ENCODE measurements at places on chromosomes 11 and 22.

GRCh38 chr11:82994604-82995230 is 77.0 kb downstream of the RAB30 start:
- DNase-seq = no peak

DNA sequence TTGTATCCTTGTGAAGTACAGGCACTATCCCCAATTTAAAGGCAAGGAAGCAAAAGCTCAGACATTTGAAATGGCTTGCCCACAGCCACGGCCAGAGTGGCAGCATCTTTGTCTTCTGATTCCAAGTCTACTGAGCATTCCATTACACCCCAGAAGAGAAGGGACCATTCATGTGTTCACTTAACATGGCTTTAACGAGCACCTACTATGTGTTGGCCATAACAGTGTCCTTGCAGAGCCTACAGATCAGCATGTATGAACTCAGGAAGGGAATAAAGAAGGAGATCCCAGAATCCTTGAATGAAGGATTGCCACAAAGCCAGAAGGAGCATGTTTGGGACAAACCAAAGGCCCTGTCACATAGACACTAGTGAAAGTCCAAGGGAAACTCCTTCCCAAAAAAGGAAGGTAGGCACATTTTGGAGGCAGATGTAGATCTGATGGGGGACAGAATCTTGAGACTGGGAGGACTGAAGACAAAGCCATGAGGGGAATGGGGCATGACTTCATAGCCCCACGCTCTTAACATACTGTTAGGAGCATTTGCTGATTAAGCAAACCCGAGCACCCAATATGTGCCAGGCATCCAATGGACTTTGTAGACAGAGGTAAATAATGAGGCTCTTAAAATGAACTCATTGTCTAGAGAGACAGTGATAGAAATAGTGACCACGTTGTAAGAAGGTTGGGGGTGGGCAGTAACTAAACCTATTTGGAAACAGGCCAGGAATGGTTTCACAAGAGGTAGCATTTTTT is 54.9 kb downstream of the P4HA3 start:
- no peak for DNase-seq

DNA sequence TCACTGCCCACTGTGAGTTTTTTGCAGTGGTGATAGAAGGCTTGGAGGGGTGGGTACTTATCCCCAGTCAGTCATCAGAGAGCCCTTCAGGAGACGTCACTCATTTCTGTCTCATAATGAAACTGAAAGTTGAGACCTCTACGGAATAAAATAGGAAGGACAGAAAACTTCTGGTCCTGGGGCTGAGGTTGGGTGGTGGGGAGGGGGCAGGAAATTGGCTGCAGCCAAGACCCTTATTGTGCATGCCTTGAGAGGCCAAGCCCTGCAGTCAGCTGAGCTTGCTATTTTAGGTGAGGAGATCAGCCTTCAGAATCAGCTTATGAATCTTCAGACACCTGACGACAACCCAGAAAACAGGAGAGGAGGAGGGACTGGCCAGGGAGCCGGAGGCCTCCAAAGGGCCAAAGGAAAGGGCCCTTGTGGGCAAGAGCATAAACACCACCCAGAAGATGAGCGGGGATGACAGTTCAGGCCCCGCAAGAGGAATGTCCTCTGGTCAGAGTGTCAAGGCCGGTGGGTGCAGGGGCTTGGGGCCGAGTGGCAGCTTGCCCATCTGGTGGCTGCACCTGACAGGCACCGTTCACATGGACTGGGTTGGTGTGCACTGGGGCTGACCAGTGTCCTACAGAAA is 17.9 kb upstream of the ADA2 start:
- no peak for DNase-seq

DNA sequence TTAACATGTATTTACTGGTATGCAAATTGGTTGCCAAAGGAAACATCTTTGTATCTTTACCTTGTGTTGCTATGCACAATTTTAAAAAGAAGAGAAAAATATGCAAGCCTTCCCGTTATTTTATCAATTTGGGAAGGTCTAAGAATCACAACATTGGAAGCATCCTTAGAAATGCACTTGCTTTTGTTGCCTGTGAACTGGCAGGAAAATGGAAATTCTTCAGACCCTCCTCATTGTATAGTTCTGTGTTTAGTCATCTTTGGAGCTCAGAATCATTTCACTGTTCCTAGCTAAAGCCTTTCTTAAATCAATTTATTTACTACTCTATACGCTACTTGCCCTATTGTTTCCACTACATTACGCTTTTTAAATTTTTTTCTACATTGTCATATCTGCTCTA is 574.5 kb downstream of the DLG2 start:
- DNase-seq = no peak

GRCh38 chr11:20131788-20132666 is 28.2 kb downstream of the DBX1 start:
- DNase-seq = peak; percentile 59

- no peak for DNase-seq
Measured at GRCh38 chr11:11072067-11072466, 214.2 kb upstream of the ZBED5 start.

DNA sequence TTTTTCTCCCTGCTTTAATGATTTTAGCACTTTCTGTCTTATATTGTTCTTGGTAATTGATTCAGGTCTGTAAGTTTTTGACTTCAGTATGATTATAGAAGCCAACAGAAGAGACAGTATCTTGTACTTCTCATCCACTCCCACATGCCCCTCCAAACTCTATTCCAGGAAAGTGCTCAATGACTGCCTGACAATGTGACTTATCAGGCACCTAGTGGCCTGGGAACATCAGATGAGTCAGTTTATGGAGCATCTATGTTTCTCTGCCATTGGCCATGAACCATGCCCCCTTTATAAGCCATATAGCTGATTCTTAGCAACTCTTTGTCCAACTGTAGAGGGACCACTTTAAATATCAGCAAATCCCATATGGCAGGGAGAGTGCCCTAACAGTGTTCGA is 179.2 kb upstream of the MTMR2 start:
- DNase-seq = no peak

- no peak for DNase-seq
Measured at GRCh38 chr11:87726506-87726905, 448.7 kb downstream of the RAB38 start.

- no peak for DNase-seq
Measured at GRCh38 chr11:64833198-64833502, 11.3 kb downstream of the CDC42BPG start.

DNA sequence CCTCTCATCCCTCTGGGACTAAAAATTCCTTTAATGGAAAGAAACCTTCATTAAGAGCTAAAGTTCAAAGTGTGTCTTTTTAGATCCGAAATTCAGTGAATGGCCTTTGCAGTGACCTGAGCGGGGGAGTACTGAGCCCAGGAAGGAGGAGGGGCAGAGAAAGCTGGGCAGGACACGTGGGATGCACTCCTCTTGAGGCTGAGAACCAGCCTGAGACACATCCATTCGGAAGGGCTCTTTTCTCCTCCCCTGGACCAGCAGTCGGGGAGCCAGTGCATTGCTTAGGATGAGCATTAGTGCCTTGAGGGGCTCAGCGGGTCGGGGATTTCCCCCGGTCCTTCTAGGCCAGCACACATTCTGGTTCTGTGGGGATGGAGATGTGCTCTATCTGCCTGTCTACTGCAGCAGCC is 258.9 kb upstream of the B3GAT1 start:
- DNase-seq = no peak

DNA sequence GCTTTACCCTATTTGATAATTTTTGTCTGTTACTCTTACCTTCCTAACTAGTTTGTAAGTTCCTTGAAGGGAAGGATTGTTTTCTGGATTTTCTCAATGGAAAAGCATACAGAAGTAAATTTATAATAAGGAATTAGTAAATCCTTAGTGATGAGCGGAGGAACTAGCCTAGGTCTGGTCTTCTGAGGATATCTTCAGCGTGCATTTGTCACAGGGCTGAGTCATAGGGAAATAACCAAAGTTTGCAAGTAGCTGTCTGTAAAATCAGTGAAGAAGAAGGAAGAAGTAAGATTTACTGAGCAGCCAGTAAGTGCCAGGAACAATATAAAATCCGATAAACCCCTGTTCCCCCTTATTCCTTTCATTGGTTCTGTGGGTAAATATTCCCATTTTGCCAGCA is 162.7 kb upstream of the SORL1-AS1 start:
- DNase-seq = no peak

GRCh38 chr11:70200212-70200844 is 2.8 kb upstream of the FADD start:
- DNase-seq = no peak

- DNase-seq = peak; percentile 74
Measured at GRCh38 chr11:120545813-120546212, 34.3 kb downstream of the GRIK4 start.

GRCh38 chr11:12409621-12410005 is 32.2 kb downstream of the PARVA start:
- DNase-seq = no peak

DNA sequence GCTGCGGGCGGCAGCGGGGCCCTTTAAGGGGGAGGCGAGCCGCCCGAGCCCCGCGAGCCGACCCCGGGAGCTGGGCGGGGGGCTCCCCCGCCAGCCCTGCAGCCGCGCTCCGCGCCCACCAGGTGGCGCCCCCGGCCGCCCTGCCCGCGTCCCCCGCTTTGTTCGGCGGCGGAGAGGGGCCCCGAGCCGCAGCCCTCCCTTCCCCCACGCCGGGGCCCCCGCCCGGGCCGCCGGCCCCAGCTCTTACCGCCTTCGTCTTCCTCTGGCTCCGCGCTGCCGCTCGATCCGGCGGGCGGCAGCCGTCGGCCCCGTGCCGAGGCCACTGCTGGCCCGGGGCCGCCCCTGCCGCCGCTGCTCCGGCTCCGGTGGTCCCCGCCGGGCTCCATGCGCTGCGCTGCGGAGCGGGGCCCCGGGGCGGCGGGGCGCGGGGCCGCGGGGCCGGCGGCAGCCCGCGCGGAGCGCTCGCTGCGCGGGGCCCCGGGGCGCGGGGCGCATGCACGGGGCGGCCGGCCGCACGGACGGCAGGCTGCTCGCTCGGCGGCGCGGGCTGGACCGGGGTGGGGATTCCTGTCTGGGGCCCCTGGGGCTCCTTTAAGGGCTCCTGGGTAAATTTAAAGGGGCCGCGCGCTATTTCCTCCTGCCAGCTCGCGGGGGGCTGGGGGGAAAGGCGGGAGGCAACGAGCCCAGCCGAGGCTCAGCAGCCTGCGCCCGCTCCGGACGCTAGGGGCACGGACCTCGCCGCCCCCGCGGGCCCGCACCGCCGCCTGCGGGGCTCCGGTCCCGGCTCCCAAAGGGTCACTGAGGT is at the start of gene ZFTA:
Gene ZFTA (minus strand): TSS at position 539 of the 805 bp plus-strand sequence. CDS start 153 bp downstream, at position 386.
- DNase-seq = peak; percentile 40

DNA sequence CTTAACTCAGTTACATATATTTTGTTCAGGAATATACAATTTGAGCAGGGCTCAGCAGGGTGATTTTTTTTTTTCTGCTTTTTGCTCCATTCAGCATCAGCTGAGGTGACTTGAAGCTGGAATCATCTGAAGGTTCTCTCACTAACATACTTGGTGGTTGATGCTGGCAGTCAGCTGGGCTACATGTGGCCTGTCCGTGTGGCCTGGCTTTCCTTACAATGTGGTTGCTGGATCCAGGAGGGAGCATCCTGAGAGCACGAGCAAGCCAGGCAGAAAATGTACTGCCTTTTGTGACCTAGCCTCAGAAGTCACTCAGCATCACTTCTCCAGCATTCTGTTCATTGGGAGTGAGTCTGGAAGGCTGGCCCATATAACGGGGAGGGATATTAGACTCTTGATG is 151.6 kb upstream of the E2F8 start:
- no peak for DNase-seq

DNA sequence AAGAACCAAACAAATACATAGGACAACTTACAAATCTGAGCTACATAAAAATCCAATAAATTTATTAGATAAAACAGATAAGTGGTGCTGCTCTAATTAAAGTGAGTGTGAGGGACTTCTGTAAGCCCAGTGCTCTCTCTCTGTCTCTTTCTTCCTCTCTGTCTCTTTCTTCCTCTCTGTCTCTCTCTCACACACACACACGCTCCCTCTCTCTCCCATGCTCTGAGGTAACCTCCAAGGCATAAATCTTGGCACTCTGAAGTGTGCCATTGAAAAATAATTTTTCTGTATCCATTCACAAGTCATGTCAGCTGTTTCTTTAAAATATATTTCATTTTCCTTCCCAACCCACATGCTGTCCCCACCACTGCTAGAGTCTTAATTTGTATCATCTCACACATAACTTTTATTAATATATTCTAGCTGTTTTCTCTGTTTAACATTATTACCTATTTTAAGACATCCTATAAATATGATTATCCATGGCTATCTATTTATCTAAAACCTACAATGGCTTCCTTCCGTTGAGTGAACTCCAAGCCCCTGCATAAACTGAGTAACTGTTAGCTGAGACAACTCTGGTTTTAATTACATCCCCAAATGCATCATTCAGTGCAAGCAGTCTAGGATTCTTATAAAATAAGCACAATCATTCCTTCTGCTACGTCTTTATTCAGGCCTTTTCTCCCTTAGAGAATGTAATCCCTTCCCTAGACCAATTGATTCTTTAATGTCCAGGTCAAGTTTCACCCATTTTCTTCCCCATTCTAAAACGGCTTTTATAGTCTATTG is 57.4 kb upstream of the SLC5A12 start:
- DNase-seq = no peak

DNA sequence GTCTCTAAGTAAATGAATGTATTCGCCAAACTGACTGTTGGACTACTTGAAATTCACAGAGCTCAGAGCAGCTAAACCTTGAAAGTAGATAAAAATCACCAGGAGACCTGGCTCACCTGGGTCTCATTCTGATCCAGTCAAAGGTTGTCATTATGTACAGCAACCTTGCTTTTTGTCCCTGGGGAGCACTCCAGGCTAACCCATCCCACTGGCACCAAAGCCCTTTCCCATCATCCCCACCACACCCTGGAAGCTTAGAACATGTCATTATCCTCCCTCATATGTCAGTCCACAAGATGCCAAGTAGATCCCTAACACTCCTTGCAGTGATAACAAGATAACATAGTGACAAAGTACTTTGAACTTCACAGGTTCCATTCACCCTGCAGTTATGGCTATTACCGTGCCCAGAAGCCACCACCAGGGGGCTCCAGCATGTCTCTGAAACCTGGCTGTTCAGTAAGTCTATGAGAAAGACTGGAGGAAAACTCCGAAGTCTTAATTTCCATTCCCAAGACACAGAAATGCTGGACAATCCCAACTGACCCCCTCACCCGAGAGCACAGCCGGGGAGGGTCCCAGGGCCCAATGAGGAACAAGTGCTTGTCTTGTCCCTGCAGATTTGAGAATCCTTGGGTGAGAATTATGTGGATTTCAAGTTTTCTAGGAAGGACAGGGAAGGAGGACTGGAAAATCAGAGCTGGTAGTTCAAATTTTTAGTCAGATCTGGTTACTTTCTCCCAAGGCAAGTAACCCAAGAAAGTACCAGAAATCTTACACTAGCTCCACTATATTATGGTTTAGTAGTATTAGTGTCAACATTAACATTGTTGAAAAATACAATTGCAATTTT is 43.0 kb upstream of the USP47 start:
- peak; percentile 67 for DNase-seq

GRCh38 chr11:19185036-19185435 is 16.7 kb downstream of the CSRP3 start:
- DNase-seq = no peak

GRCh38 chr11:71240865-71241691 is 11.3 kb downstream of the SHANK2 start:
- DNase-seq = no peak

GRCh38 chr22:30627471-30627870 is 8.1 kb upstream of the SLC35E4 start:
- DNase-seq = no peak

- DNase-seq = no peak
Measured at GRCh38 chr11:108246308-108246707, 23.4 kb downstream of the ATM start.

GRCh38 chr11:43359422-43359818 is 700 bp downstream of the TTC17 start:
- DNase-seq = peak; percentile 43

Measured in hematopoietic multipotent progenitor cell (in vitro differentiated cells).